ENCODE measurements at places on chromosomes 7 and 10.

DNA sequence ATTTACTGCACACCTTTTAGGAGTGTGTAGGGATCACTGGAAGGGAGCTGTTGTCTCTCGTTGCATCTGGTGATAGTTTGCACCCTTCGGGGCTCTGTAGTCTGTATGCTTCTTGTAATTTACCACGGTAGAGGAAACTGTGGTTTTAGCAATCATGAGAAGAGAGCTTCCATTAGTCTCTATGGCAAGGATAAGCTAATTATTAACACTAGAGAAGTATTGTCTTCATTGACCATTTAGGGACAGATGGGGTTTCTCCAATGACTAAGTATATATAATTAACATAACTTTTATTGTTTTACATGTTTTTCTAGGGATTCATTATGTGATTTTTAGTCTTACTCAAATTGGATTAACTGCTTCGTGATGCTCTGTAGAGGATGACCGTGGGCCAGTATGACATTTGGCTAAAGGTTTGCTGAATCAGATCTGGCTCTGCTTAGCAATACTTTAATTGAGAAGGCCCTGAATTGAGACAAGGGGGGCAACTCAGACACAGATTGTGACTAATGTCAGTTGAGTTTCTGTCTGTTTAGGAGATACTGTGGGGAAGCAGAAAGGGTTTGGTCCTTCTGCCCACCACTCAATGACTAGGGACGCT lies 8.7 kb downstream of the SLC18A2 start:
- DNase-seq = no peak

DNA sequence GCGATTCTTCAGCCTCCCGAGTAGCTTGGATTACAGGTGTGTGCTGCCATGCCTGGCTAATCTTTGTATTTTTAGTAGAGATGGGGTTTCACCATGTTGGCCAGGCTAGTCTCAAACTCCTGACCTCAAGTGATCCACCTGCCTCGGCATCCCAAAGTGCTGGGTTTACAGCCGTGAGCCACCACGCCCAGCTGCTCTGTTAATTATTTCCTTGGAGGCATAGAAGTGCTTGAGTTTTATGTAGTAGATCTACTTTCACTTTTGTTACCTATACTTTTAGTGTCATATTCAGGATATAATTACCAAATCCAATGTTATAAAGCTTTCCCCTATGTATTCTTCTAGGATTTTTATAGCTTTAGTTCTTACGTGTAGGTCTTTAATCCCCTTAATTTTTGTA lies 1093.0 kb downstream of the GATA3 start:
- no peak for DNase-seq

DNA sequence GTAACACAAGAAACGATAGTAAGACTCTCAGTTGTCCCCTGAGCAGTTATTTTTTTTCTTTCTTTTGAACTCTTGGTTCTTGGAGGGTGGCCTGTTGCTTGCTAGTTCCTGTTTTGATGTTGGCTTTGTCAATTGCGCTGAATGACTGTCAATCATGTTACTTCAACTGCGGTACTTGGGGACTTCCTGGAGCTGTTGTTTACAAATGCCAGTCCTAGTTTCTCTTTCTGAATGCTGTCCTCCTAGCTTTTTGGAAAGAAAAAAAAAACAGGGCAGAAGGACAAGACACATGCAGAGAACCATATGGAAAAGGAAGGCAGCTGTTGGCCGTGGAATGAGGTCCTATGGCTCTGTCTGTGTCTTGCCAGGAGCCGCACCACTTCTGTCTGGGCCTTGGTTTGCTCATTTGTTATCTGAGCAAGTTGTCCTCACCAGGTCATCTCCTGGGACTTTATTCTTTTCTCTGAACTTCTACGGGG lies 7.0 kb upstream of the PDCD4 start:
- DNase-seq = no peak

- DNase-seq = no peak
Observed at GRCh38 chr10:15420858-15421257, 49.8 kb upstream of the FAM171A1 start.

DNA sequence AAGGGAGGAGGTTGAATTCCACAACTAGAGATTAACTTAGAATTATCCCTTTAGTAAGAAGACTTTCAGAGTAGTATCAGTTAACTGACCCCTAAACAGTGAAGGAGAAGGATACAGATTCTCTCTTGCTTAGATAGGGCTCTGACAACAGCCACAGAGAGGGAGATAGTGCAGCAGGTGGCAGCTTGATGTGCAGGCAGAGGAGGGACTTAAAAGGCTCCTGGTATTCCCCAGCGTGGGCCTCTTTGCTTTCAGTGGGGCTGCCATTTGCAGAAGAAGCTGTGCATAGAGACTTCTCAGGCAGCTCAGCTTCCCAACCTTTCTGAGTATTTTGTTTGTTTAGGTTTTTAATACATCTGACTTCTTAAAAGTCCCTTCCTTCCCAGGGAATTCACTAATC lies 16.0 kb downstream of the FZD1 start:
- DNase-seq = no peak

DNA sequence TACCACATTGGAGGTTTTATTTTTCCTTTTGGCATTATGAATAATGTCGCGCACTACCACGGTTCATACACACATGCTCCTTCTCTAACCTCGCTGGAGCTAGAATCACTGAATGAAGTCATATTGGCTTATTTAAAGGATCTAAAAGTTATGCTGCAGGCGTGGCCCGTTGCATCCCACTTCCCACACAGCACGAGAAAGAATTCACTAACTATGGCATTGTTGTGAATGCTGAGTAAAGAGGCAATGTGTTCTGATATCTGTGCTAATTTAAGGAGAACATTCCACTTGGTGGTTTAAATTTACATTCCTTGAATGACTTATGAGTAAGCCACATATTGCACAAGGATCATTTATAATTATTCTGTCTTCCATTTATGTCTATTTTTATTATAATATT lies 20.7 kb downstream of the TCERG1L start:
- DNase-seq = no peak

DNA sequence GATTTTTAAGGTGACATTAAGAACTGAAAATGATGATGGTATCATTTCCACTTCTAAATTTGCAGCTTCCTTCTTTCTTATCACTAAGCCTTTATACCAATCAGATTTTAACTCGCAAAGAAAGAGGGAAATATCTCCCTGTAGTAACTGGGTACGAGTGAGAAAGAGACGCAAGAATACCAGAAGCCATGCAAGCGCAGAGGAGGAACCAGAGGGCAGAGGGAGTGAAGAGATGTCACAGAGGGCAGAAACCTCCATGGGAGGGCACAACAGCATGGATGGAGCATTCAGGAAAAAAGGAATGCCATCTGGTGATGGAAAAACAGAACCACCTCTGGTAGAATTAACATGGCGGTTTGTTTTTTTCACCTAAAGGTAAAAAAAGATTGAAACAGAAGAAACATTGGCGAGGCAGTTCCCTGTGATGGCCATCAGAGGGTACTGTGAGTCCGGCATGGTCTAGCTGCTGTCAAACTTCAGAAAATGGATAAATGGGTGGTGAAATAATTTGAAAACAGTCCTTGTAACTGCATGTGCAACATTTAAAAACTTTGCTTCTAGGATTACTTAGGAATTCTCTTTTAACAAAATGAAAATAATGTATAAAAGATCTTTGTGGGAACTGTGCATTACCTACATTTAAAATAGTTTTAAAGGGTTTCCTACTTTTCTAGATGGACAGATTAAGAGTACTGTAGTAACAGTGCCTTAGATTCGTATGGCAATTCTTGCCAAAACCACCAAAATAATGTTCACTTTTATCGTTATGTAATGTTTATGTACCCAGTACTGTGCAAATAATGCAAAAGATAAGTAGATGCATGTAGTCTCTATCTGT lies 91.8 kb downstream of the ARHGAP12 start:
- DNase-seq = peak; percentile 31

GRCh38 chr7:155992538-155992937 lies 180.3 kb upstream of the SHH start:
- no peak for DNase-seq

DNA sequence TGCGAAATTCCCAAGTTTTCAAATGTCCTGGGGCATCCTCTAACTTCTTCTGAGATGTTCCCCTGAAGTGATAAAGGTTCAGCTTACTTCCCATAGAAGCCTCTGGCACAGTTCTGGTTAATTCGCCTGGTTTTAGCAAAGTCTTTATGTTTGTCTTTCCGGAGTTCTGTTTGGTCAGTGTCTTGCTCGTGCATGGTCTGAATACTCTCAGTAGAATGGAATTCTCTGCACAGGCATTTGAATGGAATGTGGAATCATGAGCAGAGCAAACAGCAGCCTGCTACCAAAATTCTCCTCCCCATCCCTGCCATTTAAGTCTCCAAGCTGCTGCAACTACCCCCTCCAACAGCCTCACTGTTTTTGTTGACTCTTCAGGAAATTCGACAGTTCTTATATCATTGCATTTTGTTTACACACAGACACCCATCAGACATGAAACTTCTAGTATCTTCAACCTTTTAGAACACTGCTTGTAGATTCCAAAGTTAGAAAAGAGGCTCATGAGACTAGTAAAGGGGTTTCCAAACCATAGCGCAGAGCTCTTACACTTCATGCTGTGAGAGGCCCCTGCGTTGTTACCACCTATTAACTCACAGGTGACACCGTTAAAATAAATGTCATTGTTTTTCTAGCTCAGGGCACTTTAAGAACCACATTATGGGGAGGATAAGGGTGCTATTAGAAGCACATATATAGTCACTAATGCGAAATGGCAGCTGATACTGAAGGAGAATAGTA lies 129.7 kb downstream of the PLCE1 start:
- no peak for DNase-seq

Data from endothelial cell (in vitro differentiated cells).